ENCODE measurements at places on chromosomes 3 and 15.

DNA sequence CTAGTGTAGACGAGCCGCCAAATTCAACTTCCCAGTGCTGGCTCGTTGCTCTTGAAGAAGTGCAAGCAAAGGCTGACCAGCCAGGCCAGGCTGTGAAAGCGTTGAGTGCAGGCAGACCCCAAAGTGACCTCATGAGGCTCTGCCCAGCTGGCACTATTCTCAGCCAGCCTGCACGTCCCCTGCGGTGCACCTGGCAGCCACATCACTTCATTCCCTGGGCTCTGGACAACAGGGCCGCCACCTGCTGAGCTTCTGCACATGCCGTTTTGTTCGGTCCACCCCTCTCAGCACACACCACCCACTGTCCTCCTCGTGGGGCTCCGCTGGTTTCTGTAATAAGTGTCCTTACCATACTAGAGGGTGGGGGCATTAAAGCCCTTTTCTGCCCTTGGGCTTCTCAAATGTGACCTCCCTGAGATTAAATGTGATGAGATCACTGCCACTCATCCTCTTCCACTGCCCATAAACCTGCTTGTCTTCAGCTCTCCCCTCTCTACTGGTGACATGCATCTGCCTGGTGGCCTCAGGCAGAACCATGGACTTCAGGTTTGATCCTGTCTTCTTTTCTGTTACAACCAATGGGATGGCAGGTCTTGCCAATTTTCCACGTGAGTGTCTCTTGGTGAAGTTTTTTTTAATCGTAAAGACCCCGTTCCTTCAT, 6.1 kb downstream of the RASGRF1 start:
- DNase-seq, result no peak

DNA sequence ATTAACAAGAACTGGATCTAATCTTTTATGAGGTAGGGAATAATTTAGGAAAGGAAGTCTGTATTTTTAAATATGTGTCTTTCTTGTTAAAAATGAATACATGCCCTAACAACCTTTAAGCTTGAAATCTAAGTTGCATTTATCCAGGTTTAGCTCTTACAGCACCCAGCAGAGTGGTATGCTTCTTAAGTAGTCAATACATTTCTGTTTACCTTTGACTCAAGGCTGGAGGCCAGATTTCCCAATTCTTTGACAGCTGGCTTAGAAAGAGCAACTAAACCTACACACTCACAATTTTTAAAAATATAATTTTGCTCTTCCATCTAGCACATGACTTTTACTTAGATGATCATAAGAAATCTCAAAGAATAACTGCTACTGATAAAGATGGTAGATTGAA, 148.9 kb downstream of the DPH6 start:
- DNase-seq, result no peak

- DNase-seq, result no peak
Measured at GRCh38 chr3:38690185-38690584, 40.7 kb upstream of the SCN5A start.

GRCh38 chr3:61940236-61940635, 378.9 kb downstream of the PTPRG start:
- DNase-seq, result no peak

DNA sequence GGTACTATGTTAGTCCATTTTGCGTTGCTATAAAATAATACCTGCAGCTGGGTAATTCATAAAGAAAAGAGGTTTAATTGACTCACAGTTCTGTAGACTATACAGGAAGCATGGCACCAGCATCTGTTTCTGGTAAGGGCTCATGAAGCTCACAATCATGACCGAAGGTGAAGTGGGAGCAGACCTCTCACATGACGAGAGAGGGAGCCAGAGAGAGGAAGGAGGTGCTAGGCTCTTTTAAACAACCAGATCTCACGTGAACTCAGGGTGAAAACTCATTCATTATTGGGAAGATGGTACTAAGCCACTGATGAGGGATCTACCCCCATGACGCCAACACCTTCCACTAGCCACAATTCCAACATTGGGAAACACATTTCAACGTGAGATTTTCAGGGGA, 301.7 kb upstream of the MDFIC2 start:
- DNase-seq, result no peak

DNA sequence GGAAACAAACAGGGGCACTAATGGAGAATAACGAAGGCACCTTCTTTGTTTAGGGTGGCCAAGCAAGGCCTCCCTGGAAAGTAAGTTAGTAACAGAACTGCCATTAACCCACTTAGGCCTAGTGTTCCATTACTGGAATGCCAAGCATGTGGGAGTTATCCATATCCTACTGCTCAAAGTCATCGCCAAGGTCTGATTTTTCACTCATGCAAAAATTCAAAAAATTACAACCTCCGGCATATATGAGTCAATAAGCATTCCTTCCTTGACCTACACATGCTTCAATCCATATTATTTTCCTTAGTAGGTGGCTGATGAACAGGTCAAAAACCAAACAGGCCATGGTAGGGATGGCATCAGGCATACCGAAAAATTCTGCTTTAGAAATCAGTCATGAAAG, 1097.2 kb downstream of the FHIT start:
- no peak for DNase-seq

- no peak for DNase-seq
Measured at GRCh38 chr15:73850228-73850627, 23.1 kb upstream of the TBC1D21 start.

DNA sequence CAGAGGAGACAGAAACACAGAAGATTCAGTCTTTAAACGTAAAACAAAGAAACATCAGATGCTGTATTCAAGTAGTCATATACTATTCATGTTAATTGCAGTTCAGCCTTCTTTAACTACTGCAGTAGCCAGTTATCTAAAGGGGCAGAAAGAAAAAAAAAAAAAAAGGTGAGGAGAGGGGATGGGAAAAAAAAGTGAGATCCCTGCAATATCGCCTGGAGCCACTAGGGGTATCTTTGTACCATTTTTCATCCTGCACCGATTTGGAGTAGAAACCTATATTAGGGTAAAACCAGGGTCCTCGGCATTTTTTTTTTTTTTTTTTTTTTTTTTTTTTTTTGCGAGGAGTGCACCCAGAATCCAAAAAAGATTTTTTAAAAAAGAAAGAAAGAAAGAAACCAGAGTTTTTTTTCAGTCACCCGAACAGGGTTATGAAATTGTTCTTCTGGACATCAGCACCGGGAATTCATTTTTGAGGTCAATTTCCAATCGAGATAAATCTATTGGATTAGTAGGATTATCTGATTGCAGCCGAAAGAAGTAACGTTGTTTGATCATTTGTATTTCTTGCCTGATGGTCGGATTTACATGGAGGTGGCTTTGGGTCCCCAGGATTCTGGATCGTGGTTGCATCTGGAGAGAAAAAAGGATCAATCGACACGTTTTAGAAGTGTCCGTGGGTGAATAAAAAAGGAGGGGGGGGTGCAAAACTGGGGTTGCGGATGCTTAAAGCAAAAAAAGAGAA, 186.7 kb downstream of the NLGN1 start:
- DNase-seq, result peak; percentile 35

GRCh38 chr3:64460877-64461276, 226.9 kb downstream of the ADAMTS9 start:
- DNase-seq, result no peak

DNA sequence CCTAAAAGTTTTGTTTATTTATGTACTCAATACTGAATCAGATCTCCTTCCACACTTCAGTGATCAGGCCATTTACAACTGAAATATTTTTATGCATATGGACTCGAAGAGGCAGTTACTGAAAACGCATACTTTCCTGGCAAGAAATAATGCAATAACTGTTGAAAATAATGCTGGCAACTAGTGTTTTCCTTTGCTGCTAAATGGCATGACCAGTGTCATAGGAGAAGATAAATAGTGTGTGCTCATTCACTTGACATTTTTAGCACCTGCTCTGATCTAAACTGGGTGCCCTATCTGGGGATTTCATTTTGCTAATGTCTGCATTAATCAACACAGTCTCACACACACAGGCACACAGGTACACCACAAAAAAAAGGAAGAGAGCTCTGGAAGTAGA, 695.2 kb downstream of the TUSC7 start:
- no peak for DNase-seq

- DNase-seq, result no peak
Measured at GRCh38 chr3:149277331-149277813, 55.7 kb upstream of the CP start.

DNA sequence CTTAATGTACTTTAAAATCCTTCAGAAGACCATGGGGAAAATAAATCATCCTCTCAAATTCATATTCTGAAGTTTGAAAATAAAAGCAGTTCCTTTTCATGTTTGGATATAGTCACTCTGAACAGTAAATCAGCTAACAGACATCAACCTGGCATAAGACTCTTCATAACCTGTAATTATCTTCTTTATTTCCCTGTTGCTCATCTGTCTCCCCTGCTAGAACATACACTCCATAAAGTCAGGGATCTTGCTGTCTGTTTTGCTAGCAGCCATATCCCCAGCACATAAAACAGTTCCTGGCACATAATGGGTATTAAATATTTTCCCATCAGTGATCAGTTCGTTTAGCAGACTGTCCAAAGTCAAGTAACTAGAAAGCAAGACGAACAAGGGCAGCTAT, 11.2 kb downstream of the VGLL4 start:
- DNase-seq, result no peak

GRCh38 chr15:38021259-38021658, 86.8 kb downstream of the TMCO5A start:
- DNase-seq, result no peak

GRCh38 chr3:37700466-37701248, 161.0 kb upstream of the CTDSPL start:
- no peak for DNase-seq

DNA sequence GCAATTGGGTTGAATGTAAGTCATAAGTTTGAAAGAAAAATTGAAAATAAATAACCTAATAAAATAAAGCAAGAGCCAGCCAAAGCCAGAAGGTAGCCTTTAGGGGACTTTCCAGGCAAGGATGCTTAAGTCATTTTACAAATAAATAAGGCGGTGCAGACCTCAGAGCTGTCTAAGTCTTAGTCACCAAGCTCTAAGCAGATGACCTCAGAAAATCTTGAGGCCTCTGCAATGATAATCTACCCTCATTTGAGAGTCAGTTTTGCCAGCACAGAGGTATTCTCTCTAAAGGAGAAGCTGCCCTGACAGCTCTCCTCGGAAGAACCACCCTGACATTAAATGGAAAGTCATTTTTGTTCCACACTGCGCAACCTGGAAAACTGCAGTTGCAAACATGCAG, 113.9 kb downstream of the OXNAD1 start:
- DNase-seq, result no peak

GRCh38 chr3:133915685-133916658, 20.3 kb upstream of the RAB6B start:
- DNase-seq, result no peak

- no peak for DNase-seq
Measured at GRCh38 chr3:46196261-46196957, 11.7 kb downstream of the CCR1 start.

- no peak for DNase-seq
Measured at GRCh38 chr15:26095710-26096330, 232.7 kb upstream of the ATP10A start.

- no peak for DNase-seq
Measured at GRCh38 chr15:68062946-68063465, 8.9 kb downstream of the PIAS1 start.

DNA sequence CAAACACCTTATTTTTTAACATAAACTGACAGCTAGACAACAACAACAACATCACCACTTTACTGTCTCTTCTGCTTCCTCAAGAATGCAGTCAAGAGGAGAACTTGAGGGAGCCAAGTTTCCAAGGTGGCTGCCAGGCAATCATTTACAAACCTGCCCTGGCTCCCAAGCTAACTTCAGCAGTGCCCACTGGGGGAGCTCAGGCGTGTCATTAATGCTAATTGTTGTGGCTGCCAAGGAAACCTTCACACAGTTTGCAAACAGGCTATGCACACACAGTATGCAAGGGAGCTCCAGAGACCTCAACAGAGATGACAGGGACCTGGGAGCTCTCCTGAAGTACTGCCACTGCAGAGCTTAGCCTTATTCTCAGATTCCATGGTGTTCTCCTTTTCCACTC, 2.1 kb downstream of the DZIP1L start:
- no peak for DNase-seq

DNA sequence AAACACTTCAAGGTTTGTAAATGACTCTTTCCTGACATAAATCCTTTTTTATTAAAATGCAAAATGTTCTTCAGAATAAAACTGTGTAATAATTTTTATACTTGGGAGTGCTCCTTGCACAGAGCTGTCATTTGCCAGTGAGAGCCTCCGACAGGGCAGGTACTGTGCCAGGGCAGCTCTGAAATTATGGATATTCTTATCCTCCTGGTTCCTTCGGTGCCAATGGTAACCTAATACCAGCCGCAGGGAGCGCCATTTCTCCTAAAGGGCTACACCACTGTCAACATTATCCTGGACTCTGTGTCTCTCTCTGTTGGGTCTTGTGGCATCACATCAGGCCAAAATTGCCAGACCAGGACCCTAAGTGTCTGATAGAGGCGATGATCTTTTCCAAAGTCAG, 33.0 kb downstream of the CHDH start:
- DNase-seq, result no peak

GRCh38 chr15:32706704-32707103, 11.1 kb upstream of the GREM1 start:
- DNase-seq, result no peak

GRCh38 chr3:187328691-187329090, 37.2 kb upstream of the MASP1 start:
- DNase-seq, result no peak

GRCh38 chr3:167787440-167787839, 51.9 kb downstream of the SERPINI1 start:
- no peak for DNase-seq

GRCh38 chr3:142609136-142609535, 12.9 kb downstream of the PLS1 start:
- DNase-seq, result no peak

DNA sequence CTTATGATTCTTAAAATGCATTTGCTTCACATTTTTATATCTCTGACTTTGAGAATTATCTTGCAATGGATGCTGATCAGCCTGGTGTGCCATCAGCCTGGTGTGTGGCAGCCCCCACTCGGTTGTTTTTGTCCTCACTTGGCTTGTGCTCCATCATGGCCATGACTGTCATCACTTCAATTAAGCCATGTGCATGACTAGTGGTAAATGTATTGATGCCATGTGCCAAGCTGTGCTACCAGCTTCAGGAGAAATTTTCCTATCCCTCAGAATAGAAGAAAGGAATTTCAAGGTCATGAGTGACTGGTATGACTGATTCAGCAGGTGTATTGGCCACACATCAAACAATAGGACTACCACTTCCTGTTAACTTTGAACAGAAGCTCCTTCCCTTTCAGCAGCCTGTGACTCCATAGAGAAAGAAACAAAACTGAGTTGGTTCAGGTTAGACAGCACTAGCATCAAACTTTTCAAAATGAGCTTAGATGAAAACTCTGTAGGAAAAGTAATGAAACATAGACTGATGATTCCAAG, 251.7 kb downstream of the GRM7 start:
- no peak for DNase-seq

- DNase-seq, result no peak
Measured at GRCh38 chr3:33704891-33705290, 13.2 kb downstream of the CLASP2 start.

DNA sequence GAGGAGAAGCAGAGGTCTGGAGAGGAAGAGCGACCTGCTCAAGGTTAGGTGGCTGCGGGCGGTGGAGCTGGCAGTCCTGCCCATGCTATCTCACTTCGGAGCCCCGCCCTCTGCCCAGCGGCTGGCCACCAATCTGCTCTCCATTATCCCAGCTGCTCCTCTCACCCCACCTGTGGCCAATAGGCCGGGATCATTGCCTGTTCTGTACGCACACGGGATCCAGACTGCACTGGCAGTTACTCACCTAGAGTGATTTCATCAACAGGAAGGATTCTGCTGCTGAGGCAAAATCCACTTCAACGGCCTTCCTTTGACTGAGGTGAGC, 100.6 kb downstream of the TLE3 start:
- DNase-seq, result no peak
